Activated CD4-positive, alpha-beta T cell treated with anti-CD3 and anti-CD28 coated beads, Interleukin-2, amount 50 U/mL, for 48 hours (primary cell): ENCODE measurements at places on chromosomes 16 and 17.
A peak's percentile ranks its signal among the peaks of the same experiment; 100 is the strongest.

GRCh38 chr17:33593991-33594390 lies 300.9 kb upstream of the ASIC2 start:
- no peak for DNase-seq

- peak; percentile 66 for DNase-seq
Measured at GRCh38 chr17:60077672-60078519, 825 bp downstream of the HEATR6 start.

- no peak for DNase-seq
Measured at GRCh38 chr17:74737299-74738050, 419 bp downstream of the RAB37 start.

- DNase-seq, result no peak
Measured at GRCh38 chr17:1796800-1797199, 32.9 kb downstream of the SMYD4 start.
